HS-5 (cell line): ENCODE measurements at places on chromosomes 1 and 21.

DNA sequence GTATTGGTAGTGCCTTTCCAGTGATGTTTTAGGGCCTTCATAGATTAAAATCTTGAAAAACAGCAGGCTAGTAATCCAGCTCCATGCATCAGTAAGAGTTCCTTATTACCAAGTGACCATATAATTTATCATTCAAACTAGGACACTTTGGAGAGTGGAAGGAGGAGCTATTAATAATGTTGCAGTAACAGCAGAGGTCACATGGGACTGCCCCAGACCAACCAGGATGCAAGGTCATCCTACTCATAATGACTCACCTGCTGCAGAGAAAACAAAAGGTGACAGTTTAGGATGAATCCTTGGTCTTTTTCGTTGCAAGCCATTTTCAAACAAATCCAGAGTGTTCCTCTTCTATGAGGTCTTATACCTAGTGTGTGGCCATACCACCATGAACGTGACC is 187.4 kb downstream of the NUF2 start:
- no peak for DNase-seq

DNA sequence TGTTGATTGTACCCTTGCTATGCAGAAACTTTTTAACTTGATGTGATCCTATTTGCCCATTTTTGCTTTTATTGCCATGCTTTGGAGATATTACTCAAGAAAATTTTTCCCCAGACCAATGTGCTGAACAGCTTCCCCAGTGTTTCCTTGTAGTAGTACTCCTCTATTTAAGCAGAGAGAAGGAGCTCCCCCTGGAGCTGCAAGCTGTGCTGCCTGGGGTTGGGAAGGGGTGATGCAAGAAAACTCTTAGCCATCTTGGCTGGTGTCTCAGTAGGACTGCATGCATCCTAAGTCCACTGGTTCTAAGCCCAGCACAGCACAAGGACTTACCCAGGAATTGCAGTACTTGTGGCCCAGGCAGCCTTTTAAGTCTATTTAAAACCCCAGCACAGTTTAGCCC is 121.6 kb downstream of the NTMT2 start:
- no peak for DNase-seq

DNA sequence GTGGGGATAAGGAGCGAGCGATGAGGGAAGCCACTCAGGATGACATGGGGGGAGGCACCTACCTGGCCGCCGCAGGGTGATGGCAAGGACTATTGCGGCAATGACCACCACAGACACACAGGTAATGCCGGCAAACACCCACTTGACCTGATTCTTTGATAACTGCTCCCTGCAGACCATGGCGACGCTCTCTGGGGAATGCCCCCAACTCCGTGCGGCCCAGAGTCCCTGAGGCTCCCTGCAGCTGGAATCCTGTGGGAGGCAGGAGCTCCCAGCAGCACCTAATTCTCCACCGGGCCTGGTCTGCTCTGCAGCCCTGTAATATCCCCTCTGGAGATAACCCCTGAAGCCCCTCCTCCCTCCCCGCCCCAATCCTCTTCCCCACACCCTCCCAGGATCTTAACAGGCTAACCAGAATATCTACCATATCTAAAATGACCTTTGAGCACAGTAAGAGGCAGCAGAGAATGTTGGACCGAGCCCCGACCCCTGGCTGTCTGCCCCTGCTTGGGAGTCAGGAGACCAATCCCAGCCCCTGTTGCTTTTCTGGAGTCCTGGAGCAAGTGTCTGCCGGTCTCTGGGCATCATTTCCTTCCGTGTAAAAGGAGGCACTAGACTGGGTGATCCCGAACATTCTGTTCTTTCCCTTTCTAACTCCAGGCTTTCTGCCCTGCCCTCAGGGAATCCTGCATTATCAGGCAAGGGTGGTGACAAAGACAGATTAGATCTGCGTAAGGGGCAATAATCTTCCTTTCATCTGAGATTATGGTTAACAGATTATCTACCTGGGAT is at the start of gene FAM151A:
Gene FAM151A (minus strand): TSS at position 310 of the 792 bp plus-strand sequence. CDS start 130 bp downstream, at position 180.
- DNase-seq = no peak

GRCh38 chr1:91768786-91769725 is 116.9 kb downstream of the TGFBR3 start:
- DNase-seq = peak; percentile 40

- DNase-seq = no peak
Observed at GRCh38 chr1:1455366-1455884, 5.9 kb downstream of the ATAD3C start.
